DMS53 (cell line): ENCODE measurements at places on chromosomes 5 and 9.

DNA sequence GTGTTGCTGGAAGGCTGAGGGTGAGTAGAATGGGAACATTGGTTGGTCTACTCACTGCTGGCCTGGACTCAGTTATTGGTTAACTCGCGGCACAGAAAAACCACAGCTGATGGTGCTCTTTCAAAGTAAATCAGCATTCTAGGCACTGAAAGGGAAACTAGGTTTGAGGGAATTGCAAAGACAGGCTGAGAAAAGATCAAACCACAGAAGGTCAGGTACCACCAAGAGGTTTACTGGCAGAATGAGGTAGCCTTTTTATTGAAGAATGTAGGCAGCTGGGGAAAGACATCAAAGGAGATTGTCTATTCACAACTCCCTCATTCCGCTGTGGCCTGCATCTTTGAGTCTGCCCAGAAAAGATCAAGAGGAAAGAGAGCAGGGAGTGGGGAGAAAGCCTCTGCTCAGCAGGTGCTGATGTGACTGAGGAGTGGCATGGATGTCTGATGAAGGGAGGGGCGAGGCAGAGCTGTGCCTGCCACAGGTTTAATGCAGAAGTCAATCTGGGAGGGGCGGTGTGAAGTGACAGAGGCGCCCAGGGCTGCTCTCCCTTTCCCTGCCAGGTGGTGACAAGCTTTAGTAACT, 255.5 kb downstream of the MAN2A1 start:
- DNase-seq = no peak

- DNase-seq = no peak
Measured at GRCh38 chr9:74920944-74921626, 31.6 kb downstream of the C9orf40 start.

DNA sequence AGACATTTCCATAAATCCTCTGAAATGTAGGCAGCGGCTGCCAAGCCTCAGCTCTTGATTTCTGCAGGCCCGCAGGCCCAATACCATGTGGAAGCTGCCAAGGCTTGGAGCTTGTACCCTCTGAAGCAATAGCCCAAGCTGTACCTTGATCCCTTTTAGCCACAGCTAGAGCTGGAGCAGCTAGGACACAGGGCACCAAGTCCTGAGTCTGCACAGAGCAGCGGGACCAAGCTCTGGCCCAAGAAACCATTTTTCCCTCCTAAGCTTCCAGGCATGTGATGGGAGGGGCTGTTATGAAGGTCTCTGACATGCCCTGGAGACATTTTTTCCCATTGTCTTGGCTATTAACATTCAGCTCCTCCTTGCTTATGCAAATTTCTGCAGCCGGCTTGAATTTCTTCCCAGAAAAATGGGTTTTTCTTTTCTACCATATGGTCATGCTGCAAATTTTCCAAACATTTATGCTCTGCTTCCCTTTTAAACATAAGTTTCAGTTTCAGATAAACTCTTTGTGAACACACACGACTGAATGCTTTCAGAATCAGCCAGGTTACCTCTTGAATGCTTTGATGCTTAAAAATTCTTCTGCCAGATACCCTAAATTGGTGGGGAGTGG, 14.4 kb upstream of the ZFR start:
- no peak for DNase-seq

DNA sequence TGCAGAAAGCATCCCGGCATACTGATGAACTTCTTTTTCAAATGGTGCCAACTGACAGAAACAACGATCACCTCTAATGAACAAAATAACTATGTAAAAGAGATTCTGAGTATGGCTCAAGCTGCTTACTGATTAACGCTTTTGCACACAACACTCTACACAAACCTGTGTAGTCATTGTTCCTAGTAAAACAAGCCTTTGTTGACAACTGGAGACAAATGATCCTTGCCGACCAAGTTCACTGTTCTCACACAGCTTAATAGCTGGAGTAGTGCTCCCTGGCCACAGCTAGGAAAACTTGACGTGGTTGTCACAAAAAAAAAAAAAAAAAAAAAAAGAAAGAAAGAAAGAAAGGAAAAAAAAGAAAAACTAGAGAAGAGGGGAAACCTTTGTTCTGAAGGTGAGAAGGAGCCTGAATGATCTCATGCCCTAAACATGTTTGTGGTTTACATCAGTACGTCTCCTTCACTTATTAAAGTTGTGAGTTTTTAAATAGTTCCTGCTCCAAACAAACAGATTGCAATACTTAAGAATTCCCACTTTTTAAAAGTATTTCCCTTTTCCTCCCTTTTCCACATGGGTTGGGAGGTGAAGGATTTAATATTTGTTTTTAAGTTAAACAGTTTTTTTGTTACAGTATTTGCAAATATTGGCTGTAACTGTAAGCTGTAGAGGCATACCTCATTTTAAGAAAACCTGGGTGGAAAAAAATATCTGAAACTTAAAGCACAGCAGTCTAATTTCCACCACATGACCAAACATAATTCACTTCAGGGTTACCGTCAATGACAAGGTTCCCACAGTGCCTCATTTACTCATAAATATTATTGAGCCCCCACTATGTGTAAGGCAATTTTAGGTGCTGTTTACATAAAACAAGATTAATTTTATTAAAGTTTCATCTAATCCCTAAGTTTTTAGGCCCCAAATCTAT, 63.7 kb downstream of the GLIS3 start:
- peak; percentile 55 for DNase-seq

GRCh38 chr9:121895358-121895757, 197.8 kb downstream of the TTLL11 start:
- no peak for DNase-seq

- peak; percentile 71 for DNase-seq
Measured at GRCh38 chr9:22084336-22085035, 75.4 kb upstream of the CDKN2B start.
